ENCODE measurements at places on chromosomes 11 and 22. TPM values are rescaled to one million over a fixed set of nuclear protein-coding genes. Genes with fewer than 3 reads are reported as not detected.
A peak's percentile ranks its signal among the peaks of the same experiment; 100 is the strongest.

DNA sequence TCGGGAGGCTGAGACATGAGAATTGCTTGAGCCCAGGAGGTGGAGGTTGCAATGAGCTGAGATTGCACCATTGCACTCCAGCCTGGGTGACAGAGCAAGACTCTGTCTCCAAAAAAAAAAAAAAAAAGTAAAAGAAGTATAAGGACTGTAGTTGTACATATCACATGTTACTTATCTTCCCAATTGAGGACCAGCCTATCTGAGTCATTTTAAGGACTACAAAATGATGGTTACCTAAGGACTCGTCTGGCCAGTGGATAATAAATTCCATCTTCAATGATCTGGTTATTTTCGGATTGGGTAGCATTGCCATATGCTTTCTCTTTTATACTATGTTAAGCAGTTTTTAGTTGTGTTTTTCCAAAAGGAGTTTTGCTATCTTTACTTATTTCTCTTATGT is 55.3 kb downstream of the PPFIA1 start:
- no peaks in the 10 kb centered on the region for H3K4me1 ChIP-seq
- H3K27ac ChIP-seq: no peak overlapping the region
- no peaks in the 10 kb centered on the region for H3K27me3 ChIP-seq
- DNase-seq: no peak

Gene UCP2
- 468 TPM for total RNA-seq

DNA sequence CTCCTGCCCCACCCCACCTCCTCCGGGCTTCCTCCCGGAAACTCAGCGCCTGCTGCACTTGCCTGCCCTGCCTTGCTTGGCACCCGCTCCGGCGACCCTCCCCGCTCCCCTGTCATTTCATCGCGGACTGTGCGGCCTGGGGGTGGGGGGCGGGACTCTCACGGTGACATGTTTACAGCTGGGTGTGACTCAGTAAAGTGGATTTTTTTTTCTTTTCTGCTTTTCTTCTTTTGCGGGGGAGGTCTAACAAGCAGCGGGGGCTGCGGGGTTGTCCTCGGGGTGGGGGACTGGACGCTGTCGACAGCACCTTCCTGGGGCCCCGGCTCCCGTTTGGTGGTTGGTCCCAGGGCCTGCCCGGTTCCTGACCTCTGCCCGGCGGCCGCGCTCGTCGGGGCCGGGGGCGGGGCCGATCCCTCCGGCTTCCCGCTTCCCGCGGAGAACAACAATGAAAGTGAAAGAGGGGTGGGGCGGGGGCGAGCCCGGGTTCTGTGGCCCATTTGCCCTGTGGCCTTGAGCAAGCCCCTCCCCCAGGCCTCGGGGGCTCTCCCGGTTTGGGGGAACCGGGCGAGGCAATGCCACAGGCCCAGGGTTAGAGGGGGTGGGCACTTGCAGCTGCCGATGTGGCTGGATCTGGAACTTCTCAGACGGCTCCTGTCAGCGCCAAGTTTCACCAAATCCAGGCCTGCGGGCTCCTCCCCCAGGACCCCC is 975 bp upstream of the MDK start:
- peak overlapping the region; percentile 61 for H3K27ac ChIP-seq
- H3K4me3 ChIP-seq: peak overlapping the region; percentile 73
- H3K36me3 ChIP-seq: peaks cover 30% of the 10 kb centered on the region

DNA sequence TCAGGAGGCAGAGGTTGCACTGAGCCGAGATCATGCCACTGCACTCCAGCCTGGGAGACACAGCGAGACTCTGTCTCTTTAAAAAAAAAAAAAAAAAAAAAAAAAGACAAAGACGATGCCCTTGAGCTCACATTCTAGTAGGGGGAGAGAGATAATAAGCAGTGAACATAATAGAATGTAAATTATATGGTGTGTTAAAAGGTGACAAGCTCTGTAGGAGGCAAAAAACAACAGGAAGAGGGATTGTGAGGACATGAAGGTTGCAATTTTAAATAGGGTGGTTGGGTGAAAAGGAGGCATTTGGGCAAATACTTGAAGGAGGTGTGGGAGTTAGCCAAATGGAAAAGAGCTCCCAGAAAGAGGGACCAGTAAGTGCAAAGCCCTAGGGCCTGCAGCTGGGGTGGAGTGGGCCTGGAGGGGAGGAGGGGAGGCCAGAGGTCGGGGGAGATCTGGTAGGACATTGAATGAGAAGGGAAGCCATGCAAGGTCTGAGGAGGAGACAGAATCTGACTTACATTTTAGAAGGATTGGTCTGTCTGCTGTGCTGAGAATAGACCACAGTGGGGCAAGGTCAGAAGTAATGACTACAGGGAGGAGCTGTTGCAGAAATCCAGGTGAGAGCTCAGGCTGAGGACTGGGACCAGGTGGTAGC is 26.6 kb downstream of the P2RY2 start:
- H3K4me1 ChIP-seq: peaks cover 9% of the 10 kb centered on the region
- no peak overlapping the region for H3K27ac ChIP-seq
- no peaks in the 10 kb centered on the region for H3K27me3 ChIP-seq
- no peak overlapping the region for H3K4me3 ChIP-seq
- DNase-seq: no peak

Gene NELL1
- total RNA-seq: not detected

DNA sequence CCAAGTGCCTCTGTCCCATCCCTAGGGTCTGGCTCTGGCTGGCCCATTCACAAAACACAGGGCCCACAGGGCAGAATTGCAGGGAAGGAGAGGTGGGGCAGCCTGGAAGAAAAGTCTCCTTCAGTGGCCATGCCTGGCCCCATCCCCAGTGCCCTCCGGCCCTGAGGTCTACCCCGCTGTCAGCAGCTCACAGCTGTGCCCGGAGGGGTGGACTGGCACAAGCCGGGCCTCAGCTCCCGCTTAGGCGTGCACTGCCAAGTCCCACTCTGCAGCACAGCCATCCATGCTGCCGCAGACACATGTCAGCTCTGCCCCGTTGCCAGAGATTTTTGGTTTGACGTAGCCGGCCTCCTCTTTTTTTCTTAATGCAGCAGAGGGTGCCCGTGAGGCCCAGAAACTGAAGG is 3.9 kb upstream of the SCN2B start:
- H3K27ac ChIP-seq: no peak overlapping the region
- no peaks in the 10 kb centered on the region for H3K27me3 ChIP-seq
- no peak overlapping the region for H3K4me3 ChIP-seq
- DNase-seq: no peak
- H3K36me3 ChIP-seq: no peaks in the 10 kb centered on the region
- H3K4me1 ChIP-seq: no peaks in the 10 kb centered on the region

All from CD4-positive, alpha-beta T cell (primary cell).